Effector memory CD8-positive, alpha-beta T cell (primary cell): ENCODE measurements at places on chromosomes 12 and 14.

GRCh38 chr12:65614259-65614889 is 209.9 kb upstream of the HMGA2 start:
- DNase-seq, result no peak

GRCh38 chr14:35403114-35403602 is 1.4 kb downstream of the NFKBIA start:
- DNase-seq, result peak; percentile 22

DNA sequence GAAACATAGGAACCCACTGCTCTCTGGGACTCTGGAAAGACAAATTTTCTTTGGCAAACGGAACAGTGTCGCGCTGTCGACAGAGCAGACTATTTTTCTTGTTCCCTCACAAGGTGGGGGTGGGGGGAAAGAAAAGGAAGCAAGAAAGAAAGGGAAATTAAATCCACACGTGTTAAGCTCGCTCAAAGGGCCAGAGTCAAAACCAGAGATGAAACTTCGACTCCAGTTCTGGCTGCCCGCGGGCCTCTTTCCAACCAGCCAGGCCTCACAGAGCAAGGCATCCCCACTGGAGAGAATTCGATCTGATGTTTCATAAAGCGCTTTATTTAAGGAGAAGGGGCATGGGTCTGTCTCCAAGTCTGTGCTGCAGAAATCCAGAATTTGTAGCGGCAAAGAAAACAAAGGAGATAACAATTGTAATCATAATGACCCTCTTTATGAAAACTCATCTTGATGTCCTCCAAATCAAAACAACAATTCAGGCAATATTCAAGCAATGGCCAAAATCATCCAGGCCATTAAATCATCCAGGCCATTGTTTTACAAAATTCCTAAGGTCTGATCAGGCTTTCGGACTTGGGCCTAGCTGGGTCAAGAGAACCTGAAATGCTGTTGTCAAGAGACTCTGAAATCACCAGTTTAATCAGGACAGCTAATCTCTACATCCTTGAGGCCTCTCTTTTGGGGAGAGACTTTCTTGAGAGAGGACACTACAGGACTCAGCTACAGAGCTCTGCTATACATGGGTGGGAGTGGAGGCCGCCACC is 5.3 kb upstream of the TBX5 start:
- DNase-seq, result no peak

GRCh38 chr12:115873451-115874082 is 403.9 kb downstream of the MED13L start:
- DNase-seq, result no peak

GRCh38 chr12:28086521-28087155 is 103.6 kb upstream of the CCDC91 start:
- no peak for DNase-seq

- no peak for DNase-seq
Measured at GRCh38 chr12:52899338-52900035, 5.4 kb downstream of the KRT8 start.

DNA sequence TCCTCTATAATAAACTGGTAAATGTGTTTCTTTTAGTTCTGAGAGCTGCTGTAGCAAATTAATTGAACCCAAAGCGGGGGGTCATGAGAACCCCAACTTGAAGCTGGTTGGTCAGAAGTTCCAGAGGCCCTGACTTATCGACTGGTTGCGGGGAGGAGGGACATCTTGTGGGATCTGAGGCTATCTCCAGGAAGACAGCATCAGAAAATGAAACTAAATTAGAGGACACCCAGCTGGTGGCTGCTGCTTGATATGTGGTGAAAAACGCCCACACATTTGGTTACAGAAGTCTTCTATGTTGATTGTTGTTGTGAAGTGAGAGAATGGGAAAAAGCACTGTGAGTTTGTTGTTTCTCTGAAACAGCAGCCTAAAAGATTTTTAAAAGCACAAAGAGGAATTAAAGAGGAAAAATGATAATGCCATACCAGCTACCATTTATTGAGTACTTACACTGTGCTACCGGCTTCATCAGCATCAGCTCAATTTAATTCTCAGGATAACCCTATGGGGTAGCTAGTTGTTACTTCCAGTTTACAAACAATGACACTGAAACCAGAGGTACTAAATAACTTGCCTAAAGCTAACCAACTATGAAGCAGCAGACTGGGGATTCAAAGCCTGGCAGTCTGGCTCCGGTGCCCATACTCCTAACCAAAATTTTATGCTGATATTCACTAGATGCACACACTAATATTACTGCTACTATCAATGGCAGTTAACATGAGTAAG is 24.3 kb downstream of the DDX24 start:
- DNase-seq, result no peak

- DNase-seq, result no peak
Measured at GRCh38 chr12:128133321-128134073, 133.5 kb upstream of the TMEM132C start.

DNA sequence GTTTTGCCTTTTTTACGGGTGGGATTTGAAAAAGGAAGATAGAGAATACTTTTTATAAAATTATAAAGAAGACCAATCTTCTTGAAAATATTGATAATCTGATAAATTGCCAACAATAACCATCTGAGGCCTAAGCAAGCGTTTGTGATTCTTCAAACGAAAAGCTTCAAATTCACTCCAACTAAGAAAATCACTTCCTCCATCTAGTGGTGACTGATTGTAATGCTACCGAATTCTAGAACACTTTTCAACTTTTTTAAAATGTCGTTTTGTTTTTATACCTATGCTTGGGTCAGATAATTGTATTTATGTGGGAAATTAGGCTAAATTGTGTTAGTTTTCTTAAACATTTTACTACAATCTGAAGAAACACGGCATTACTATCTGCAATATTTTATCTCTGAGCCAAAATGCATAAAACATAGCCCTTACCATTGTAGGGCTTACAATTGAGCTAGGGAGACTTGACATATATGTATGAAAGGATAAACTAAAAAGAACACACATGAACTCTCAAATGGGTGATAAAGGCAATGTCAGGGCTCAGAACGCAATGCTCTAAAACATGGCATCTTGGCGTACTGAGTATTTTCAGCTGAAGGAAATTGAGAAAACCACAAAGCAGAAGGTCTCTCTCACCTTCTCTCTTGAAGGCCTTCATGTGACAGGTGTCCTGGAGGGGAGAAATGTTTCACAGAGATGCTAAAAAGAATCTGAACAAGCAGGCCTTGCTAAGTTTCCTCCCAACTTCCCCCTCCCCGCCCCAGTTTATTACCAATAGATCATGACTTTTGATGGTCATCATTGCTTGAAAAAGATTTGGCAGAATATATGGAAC is 36.8 kb upstream of the G2E3 start:
- no peak for DNase-seq

- DNase-seq, result no peak
Measured at GRCh38 chr14:39682582-39682981, 250.3 kb upstream of the FBXO33 start.

- no peak for DNase-seq
Measured at GRCh38 chr12:28603801-28604200, 413.5 kb downstream of the CCDC91 start.

DNA sequence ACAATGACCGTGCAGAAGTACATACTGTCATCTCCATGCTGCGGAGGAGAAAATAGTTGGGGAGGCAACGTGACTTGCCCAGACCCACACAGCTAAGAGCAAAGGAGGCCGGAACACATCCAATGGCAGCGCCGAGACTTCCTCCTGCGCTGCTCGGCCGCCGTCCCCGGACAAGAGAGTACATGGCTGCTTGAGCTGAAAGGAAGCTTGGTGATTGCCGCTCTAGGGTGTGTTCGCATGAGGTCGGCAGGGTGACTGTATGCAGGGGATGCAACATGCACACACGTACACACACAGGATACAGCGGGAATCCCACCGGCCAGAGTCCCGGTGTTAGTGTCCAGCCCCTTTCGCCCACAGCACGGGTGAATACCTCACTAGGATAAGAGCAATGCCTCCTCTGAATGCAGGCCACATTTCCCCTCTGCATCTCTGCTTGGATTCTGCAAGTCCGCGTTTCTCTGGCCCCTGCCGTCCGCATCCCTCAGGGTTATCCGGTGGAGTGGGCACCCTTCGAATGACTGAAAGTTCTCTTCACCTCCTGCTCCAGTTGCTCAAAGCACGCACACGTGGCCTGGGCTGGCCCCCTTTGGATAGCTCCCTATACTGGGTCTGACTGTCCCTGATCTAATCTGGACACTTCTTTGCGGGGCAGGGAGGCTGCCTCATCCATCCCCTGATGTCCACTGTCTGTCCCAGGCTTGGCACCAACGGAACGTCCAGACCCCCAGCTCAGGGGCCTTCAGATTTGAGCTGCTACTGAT is 78.8 kb downstream of the GSC start:
- DNase-seq, result no peak

DNA sequence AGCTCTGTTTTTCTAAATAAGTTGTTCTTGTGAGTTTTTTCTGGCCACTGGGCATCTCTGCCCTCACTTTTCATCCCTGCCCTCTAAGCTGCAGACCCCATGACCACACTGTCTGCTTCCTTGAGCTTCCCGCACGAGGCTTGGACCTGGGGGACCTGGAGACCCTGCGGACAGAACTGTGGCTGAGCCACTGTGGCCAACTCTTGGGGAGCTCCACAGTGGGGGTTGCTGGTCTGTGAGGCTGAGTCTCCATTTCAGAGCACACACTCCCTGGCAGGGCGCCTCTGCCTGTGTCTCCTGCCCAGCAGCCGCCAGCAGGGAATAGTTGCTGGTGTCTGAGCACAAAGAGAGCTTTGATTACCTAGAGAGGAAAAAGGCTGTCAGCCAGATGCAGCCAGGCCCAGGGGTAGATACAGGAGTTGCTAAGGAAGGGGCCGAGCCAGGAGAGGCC is 13.1 kb upstream of the RIN3 start:
- DNase-seq, result no peak

DNA sequence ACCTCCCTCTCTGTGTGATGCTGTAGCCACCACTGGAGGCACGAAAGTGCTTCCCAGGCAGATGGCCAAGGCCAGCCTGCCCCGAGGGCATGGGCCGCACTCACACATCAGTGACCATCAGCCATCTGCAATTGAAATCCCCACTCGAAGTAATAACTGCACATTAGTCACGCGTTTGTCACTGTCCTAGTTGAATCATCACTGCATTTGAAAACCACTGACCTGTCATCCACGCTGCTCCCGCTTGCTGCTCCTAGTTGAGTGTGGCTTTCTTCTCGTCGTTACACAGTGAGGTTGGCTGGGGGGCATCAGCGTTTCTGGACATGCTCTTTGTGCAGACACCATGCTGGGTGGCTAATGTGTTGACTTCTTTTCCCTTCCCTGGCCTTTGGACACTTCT is 176.1 kb downstream of the ADGRD1 start:
- DNase-seq, result no peak

- DNase-seq, result no peak
Measured at GRCh38 chr12:6959805-6960592, 8.8 kb downstream of the PTPN6 start.

- DNase-seq, result no peak
Measured at GRCh38 chr14:64688811-64689281, 15.4 kb upstream of the PLEKHG3 start.

DNA sequence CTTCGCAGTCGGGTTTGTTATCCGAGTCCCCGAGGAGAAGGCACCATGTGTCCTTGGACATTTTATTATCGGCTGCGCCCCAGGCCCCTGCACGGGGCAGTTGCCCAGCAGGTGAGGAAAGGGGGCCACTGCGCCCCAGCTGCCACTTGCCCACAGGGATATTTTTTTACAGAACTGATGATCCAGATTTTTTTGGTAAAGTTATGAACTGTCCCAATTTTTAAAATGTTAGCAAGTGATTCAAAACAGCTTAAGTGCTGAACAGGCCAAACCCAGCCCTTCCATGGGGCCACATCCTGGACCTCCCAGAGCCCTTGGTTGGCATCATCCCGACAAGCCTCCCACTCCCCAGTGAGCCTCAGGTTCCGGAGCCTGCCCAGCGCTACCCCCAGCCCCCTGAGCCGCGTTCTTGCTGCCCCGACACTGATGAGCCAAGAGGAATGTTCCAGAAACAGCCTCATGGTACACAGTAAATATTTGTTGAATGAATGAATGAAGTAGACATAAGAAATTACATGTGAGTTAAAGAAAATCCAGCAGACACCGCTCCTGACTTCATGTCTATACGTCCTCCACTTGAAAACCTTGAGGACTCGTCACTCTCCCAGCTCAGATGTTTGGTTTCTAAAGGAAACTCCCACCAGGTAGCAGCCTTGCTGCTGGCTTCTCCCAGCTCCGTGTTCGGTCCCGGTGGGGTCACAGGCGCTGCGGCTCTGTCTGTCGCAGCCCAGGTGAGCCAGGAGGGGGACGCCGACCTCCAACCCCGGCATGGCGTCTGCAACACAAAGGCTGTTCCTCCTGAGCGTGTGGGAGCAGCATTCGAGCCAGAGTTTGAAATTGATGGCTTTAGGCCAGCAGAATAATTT is 88.5 kb downstream of the ADGRD1 start:
- DNase-seq, result no peak

DNA sequence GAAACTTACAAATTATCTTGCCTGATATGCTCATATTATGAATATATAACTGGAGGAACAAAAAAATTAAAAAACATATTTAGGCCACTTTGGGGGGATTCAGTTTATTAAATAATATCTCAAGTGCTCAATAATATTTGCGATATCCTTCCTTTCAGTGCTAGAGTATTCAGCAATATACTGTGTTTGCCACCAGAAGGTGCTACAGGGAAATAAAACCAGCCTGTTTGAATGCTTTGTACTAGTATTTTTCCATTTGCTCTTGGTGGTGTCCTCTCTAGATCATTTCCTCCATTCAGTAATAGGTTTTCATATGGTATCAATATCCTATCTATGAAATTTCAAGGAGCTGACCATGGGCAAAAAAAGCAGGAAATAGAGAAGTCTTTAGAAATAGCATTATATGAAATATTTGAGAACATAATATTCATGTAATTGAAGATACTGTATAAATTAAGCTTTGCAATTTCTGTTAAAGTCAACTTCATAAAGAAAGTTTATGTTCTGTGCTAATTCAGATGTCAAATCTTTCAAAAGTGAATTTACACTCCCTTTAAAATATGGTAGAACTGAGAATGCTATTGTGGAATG is 106.2 kb upstream of the NAV3 start:
- no peak for DNase-seq

DNA sequence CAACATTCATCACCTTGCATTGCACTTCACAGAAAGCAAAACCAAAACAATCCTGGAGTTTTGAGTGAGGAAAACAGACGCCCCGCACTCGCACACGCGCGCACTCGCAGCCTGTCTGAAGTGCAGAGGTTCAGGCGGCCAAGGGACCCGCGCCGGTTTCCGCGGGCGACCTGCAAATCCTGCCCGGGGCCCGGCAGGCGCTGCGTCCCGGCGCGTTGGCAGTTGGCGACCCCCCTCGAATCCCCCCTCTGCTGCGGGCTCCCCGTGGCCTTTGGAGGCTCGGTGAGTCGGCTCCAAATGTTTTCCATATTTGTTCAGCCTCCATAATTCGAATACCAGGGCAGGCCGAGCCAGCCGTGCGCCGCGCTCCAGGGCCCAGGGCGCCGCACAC is at the start of gene SSPN:
TSS of gene SSPN (plus strand) at position 324 of the 391 bp plus-strand sequence. CDS start 100 bp downstream, outside the sequence.
- no peak for DNase-seq
